ENCODE measurements at places on chromosomes 1 and 21.

DNA sequence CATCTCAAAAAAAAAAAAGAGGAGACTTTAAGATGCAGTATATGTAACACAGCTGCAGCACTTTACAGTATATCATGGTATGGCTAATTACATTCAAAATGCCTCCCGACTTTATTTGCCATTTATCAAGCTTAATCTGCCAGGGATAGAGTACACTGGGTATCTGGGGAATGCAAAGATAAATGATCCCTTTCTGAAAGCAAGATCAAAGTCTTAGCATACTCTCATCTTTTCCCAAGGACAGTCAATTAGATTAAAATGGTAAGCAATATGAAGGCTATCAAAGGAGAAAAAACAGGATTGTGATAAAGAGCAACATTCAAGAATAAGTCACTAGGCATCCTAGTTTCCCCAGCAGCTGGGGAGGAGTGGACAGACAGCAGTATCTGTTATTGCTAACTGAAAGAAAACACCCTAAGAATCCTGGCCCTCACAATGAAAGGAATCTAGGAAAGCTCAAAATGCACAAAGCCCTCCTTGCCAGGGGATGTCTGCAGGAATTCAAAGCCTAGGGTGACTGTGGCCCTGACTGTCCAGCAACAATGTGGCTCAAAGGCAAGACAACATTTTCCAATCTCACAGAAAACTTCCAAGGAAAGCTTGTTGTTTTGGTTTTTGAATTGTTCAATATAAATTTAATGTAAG is 56.7 kb upstream of the RAP1GAP start:
- no peak for DNase-seq

DNA sequence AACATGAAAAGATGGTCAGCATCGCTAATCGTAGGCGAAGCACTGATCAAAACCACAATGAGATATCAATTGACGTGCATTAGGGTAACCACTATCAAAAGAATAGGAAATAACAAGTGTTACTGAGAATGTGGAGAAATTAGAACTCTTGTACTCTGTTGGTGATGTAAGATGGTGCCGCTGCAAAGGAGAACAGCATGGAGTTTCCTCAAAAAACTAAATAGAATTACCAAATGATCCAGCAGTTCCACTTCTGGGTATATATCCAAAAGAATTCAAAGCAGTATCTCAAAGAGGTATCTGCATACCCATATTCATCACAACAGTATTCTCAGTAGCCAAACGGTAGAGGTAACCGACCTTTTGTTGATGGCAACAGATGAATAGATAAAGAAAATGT is 8.3 kb upstream of the CD101 start:
- DNase-seq = no peak

DNA sequence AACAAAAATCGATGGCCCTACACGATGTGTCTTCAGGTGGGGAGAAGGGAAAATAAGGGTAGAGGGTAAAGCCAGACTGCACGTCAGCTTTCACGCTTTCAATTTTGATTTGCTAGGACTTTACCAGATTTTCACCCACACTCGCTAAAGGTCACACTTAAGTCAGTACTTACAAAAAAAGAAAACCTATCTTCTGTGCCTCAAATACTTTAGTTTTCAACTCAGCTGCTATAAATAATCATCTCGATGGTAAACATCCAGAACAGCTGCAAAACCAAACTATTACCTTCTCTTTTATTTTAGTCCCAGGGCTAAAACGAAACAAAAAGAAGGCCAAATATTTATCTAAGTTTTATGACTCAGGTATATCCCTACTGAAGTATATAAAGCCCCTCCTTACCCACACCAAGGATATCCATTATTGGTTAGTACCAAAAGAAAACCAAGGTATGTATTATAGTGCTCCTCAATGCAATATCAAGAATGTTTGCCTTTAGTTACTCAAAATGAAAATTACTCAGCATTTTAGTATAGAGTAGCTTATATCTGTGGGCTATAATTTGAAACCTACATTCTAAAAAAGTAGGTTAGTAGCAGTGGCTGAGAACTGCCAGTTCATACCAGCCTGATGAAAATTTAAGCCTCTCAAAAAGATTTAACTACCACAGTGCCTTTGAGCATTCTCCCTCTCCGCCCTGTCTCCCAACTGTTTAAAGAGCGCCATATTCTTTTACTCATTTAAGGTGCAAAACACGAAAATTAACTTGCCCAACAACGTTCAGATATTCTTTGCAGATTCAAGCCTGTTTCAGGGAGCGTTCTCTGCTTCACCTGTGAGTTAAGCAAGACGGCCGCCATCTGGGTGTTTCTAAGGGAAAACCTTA is 1.5 kb downstream of the CSDE1 start:
- no peak for DNase-seq

GRCh38 chr1:24965571-24965930 is 35.5 kb upstream of the RUNX3 start:
- DNase-seq = no peak

DNA sequence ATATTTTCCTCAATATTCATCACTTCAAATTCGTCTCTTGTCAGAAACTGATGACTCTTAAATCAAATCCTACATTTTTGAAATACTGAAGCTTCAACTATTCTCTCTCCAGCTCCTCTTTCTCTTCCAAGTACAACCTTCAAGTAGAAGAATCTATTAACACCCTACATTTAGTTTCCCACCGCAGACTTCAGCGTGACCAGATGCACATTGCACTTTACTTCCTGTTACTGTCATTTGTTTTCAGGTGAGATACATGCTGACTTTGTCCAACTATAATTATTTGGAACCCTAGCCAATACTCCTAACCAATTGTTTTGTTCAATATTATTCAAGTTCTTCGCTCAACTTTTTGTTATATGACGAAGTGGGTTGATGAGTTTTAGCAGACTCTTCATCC is 116.0 kb downstream of the MRPL39 start:
- DNase-seq = no peak

DNA sequence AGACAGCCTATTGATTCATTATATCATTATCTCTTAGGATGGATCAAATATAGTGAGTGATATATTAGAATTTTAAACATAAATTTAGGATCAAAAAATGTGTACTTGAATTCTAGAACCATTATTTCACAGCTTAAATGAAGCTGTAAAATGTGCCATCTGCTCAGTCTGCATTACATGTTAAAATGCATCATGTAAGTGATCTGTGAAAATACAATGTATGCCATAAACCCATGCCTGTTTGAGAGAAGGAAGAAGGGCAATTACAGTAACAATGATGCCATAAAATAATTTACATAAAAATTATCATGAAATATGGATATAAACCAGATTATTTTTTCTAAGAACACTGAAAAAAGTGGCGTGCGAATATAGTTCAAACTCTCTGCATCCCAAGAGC is 1066.0 kb upstream of the ADGRL4 start:
- no peak for DNase-seq

DNA sequence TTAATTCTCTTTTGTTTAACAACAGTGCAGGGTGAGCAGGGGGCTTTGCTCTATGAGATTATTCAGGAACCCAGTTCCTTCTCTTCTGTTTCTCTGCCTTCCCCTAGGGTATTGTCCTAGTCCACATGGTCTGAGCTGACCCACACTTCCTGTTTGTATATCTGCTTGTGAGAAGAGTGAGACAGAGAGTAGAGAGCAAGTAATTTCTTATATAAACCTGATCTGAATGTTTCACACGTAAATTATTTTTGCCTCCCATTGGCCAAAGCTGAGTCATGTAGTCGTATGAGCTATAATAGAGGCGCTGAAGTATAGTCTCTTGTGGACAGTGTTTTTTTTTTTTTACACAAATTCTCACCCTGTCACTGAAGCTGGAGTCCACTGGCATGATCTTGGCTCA is 134.2 kb upstream of the SERTAD4 start:
- DNase-seq = no peak

DNA sequence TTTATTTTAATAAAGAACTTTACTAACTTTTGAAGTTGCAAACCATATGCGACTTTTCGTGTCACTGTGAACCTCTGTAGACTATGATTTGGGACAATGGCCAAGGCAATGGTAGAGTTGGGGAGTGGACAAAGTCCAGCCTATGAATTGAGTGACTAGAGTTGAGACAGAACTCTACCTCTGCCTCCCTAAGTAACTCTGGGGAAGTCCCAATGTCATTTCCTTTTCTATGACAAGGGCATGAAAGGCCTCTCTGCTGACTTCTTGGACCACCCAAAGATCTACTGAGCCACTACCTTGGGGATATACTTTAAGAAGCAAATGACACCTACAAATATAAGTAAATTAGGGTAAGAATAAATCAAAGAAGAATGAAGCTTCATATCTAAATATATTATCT is 19.3 kb downstream of the BEND5 start:
- DNase-seq = no peak

DNA sequence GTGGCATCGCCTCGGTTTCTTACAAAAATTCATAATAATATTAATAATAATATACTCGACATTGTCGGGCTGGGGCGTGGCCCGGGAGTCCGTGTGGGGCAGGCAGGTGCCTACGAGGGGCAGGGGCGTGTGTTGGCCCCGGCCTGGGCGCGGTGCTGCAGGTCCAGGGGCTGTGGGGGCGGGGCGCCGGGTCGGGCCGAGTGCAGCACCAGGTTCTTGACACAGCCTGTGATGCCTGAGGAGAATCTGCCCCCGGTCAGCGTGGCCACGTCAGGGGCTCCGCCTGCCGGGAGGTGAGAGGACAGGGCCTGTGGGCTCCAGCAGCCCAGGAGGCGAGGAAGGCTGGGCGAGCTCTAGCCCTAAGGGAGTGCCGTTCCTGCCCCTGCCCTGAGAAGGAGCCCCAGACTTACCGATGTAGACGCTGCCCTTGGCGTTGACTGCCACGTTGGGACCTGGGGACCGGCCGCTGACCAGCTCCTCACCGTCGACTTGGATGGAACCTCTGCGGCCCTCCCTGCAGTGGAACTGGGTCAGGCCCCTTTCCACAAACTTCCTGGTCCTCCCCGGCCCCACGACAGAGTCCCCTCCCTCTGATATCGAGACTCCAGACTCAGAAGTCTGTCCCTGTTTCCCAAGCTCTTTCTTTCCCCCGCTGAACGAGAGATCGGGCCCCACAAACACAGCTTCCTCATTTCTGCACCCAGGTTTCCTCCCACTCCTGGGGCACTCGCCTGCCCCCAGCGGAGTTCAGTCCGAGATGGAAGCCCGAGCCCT is 11.3 kb downstream of the LDLRAD2 start:
- DNase-seq = no peak

- no peak for DNase-seq
Observed at GRCh38 chr1:168079761-168080160, 57.0 kb downstream of the GPR161 start.

- DNase-seq = no peak
Observed at GRCh38 chr21:27196651-27197050, 229.8 kb upstream of the ADAMTS5 start.

GRCh38 chr1:21534674-21535378 is 25.6 kb downstream of the ALPL start:
- DNase-seq = peak; percentile 58

GRCh38 chr1:221815660-221816059 is 73.8 kb upstream of the DUSP10 start:
- DNase-seq = no peak

- peak; percentile 54 for DNase-seq
Observed at GRCh38 chr1:37811027-37811655, 3.1 kb upstream of the YRDC start.
